Breast epithelium (tissue), 4 donors: ENCODE measurements at places on chromosomes 6 and 20. TPM values are rescaled to one million over a fixed set of nuclear protein-coding genes. Genes with fewer than 3 reads are reported as not detected.

The COL9A3 gene
- total RNA-seq = 0.16 TPM

The CDS2 gene
- total RNA-seq = 37.6 TPM

The C6orf15 gene
- total RNA-seq = not detected

- H3K27ac ChIP-seq = no peak overlapping the region
- no peaks in the 10 kb centered on the region for H3K27me3 ChIP-seq
- no peaks in the 10 kb centered on the region for H3K4me1 ChIP-seq
- DNase-seq = no peak
- H3K4me3 ChIP-seq = no peak overlapping the region
These were observed 8.6 kb downstream of the BMP7 start for GRCh38 chr20:57257701-57258453.

DNA sequence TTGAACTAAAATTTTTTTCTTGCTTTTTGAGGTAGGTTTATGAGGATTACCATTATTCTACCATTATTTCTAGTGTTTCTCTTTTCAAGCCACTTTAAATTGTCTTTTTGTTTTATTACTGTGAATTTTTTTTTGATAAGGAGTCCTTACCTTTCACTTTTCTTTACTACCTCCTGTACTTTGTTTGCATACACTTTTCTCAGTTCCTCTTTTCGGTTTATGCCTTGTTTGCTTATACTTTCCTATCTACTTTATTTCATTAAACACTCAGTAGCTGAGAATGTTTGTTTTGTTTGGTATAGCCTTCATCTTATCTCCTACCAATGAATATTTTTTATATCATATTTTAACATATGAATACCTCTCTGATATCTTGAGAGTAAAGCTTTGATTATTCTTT lies 147.9 kb downstream of the TFAP2B start:
- H3K27me3 ChIP-seq = no peaks in the 10 kb centered on the region
- no peak overlapping the region for H3K4me3 ChIP-seq
- H3K4me1 ChIP-seq = no peaks in the 10 kb centered on the region
- H3K27ac ChIP-seq = no peak overlapping the region

GRCh38 chr6:134740473-134741199 lies 209.3 kb downstream of the ALDH8A1 start:
- no peak for DNase-seq
- H3K4me3 ChIP-seq = no peak overlapping the region
- H3K4me1 ChIP-seq = no peaks in the 10 kb centered on the region
- H3K27me3 ChIP-seq = no peaks in the 10 kb centered on the region
- H3K36me3 ChIP-seq = no peaks in the 10 kb centered on the region

- no peaks in the 10 kb centered on the region for H3K36me3 ChIP-seq
- no peaks in the 10 kb centered on the region for H3K4me1 ChIP-seq
- H3K27ac ChIP-seq = no peak overlapping the region
- DNase-seq = no peak
These were observed 88.1 kb upstream of the IYD start for GRCh38 chr6:150280703-150281102.

GRCh38 chr20:18856873-18857272 lies 43.3 kb downstream of the SCP2D1 start:
- H3K36me3 ChIP-seq = no peaks in the 10 kb centered on the region
- no peaks in the 10 kb centered on the region for H3K4me1 ChIP-seq
- H3K27ac ChIP-seq = no peak overlapping the region
- H3K27me3 ChIP-seq = no peaks in the 10 kb centered on the region
- H3K4me3 ChIP-seq = no peak overlapping the region

DNA sequence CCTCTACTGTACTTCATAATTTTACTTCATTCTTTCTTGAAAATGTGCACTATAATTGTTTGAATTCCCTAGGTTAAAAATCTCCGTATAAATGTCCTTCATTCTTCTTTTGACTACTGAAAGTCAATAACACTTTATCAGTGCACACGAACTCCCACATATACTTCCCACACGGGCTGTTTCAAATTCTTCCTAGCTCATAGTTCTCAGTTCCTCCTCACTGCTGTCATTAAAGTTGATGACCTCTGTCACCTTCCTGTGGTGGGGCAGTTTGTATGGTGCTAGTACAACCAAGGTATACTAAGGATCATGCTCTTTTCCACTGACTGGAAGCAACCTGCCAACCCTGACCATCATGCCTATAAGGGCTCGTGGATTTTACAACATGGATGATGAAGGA lies 40.0 kb upstream of the CD2AP start:
- H3K4me3 ChIP-seq = no peak overlapping the region
- H3K27ac ChIP-seq = no peak overlapping the region
- no peak for DNase-seq
- H3K36me3 ChIP-seq = no peaks in the 10 kb centered on the region
- no peaks in the 10 kb centered on the region for H3K27me3 ChIP-seq
- no peaks in the 10 kb centered on the region for H3K4me1 ChIP-seq

DNA sequence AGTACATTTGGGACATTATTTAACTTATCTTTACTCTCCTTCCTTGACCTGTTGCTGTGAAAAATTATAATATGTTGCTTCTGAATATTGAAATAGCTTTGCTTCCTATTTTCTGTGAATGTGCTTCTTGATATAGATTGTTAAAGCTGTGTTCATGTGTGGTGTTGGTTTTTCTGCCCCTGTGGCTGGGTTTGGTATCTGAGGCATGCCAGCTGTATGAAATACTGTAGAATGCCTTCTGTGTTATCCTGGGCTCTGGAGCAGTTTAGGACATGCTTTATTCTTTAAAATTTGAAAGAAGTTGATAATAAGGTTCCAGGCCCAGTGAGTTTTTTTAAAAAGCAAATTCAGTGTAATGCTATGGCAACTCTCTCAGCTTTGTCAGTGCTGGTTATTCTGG lies 71.7 kb downstream of the HIVEP1 start:
- DNase-seq = no peak
- no peak overlapping the region for H3K27ac ChIP-seq
- H3K4me1 ChIP-seq = no peaks in the 10 kb centered on the region
- H3K4me3 ChIP-seq = no peak overlapping the region
- H3K36me3 ChIP-seq = no peaks in the 10 kb centered on the region
